Central memory CD8-positive, alpha-beta T cell (primary cell): ENCODE measurements at places on chromosomes 7 and 10.

DNA sequence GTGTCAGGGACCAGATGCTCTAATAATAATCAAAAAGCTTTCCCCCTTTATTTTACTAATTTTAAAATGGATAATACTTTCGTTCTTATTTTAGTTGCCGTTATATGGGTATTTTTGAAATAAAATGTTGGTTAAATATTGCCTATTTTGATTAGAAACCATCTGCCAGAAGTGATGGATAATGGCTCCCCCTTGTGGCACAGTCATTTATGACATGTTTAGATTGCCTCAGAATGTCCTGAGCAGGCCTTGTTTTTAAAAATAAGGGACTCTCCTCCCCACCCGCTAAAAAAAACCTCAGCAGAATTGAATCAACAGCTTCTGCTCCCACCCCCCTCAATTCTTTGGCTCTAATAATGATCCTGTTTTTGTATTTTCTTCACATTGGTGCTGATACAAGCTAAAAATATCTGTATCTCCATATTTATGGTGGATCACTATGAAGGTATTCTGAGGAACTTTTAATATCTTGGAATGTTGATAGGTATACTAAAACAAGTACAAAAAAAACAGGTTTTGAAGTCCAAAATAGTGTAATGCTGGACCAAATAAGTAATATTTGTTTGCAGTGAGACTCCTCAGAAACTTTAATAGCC lies 38.8 kb downstream of the TMEM60 start:
- peak; percentile 64 for DNase-seq

DNA sequence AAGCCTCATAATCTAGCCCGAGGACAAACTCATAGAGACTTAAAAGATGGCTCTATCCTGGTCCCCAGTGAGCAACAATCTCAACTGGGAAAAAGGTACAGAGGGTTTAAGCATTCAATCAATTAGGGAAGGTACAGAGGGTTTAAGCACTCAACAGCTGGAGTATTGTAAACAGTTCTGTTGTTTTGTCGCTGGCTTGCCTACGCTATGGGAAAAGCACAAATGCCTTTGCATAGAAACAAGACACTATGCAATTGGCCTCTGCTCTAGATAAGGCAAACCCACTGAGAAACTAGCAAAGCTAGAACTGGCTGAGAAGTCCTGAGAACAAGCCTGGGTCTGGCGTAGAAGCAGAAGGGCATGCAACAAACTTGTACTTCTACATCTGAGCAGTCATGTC lies 69.3 kb downstream of the GFRA1 start:
- no peak for DNase-seq

DNA sequence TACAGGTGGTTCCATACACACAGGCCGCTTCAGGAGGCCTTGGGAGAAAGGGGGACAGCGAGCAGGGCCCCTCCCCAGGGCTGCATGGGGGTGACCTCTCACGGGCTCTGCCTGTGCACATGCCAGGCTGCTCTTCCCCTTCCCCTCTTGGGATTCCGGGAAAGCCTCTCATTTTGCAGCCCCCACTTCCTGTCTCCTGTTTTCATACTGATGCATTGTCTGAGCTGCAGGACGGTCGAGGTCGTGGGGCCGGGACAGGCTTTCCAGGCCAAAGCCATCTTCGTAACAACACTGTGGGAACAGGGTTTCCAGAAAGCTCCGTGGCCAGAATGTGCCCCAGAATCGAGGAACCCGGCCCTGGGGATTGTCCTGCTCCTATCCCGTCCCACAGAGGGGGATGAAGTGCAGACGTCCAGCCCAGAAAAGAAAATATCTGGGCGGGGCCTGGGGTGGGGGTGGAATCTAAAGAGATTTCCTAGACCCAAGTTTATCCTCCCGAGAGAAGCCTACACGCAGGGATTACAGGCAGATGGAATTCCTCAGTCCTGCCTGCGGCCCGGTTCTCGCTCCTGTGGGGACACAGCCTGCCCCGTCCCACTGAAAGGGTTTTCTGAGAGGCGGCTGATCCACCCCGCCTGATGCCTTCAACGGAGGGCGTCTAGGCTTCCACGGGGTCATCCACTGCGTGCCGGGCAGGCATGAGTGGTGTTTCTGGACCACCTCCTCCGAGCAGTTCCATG lies 29.5 kb upstream of the DNAAF5 start:
- DNase-seq = no peak

DNA sequence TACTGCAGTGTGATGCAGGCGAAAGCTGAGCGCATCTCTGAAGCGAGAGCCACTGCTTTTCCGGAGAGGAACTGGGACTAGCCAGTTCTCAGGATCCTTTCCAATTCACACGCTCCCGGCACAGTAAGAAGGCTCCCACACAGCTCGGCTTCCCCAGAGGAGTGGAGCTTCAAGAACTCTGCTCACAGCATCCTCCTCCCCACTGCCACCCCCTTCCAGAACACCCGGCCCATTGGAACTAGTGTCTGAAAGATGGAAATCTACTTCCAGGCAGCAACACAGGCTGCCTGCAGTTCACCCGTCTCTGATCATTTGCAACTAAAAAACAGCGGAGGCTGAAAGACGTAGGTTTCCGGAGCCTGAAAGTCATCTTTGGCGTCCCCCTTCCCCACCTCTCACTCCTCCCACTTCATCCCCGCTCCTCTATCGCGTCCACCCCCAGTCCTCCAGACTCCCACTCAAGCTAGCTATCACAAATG lies at the start of gene DGKB:
DGKB (minus strand) TSS at position 163 of the 479 bp plus-strand sequence.
- DNase-seq = no peak

DNA sequence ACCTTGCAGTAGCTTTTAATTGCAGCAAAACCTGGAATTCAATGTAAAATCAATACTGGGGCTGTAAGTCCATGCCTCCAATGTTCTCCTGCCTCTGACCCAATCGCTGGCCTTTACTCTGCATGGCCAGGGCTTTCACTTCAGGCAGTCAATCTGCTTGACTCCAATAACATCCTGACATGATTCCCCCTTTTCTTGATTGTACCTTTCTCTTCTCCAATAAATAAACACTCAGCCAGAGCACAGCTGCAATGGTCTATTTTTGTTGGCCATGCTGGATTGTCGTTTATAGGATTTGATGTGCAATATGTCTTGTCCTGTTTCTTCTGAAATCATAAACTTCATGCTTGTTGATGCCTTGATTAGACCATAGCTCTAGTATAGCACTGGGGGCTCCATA lies 97.8 kb upstream of the COL1A2 start:
- DNase-seq = no peak

DNA sequence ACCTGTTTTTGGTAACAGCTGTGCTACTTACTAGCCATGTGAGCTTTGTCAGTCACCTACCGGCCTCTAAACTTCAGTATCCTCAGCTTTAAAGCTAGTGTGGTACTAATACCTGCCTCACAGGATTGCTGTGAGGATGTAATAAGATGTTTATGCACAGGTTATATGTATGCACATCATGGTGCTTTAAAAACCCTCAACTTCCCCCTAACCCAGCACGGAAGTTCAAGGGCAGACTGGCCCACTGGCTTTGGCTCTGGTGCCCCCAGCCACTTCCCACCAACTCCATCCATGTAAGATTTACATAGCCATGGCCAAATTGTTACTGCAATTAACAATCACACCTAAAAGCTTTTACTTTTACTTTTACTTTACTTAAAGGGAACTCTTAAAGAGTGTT lies 676.0 kb upstream of the GALNT17 start:
- no peak for DNase-seq

GRCh38 chr10:21499701-21500577 lies 25.5 kb downstream of the SKIDA1 start:
- no peak for DNase-seq

GRCh38 chr10:99693933-99694583 lies 34.7 kb downstream of the ENTPD7 start:
- no peak for DNase-seq

GRCh38 chr7:110898516-110898915 lies 192.4 kb upstream of the LRRN3 start:
- DNase-seq = no peak

- no peak for DNase-seq
Measured at GRCh38 chr7:42982604-42983115, 50.5 kb downstream of the MRPL32 start.

DNA sequence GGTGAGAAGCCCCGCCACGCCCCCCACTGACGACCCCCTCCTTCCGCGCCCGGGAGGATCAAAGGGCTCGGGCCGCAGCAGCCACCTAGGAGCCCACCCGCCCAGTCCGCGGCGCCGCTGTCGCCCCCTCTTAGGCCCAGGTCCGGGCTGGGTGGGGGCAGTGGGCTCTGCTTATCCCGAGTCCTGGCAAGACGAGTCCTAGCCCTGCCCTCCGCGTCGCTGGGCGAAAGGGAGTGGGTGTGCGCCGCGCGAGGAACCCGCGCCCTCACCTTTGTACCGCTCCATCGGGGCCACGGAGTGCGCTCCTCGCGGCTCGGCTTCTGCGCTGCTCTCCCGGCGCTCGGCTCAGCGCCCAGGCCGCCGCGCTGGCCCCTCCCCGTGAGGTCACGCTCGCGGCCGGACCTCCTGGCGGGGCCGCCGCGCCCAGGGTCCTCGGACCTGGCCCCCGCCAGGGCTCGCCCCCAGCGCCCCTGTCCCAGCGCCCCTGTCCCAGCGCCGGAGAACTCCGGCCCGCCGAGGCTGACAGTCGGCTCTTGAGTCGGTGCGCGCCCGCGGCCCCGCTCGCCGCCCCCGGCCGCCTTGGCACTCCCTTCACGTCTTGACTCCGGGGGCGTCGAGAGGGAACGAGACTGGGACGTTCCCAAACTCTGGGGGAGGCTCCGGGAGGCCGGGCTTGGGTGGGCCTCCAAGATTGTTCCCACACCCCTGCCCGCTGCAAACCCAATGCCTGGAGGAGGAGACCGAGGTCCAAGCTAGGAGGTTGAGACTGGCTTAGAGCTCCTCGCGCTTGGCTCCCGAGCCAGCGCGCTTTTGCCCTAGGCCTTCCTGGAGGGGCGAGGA lies at the start of gene AFAP1L2:
AFAP1L2 (minus strand) TSS at position 332 of the 840 bp plus-strand sequence; CDS start at position 285, 47 bp downstream.
- no peak for DNase-seq

- no peak for DNase-seq
Measured at GRCh38 chr10:121459279-121459621, 139.0 kb downstream of the FGFR2 start.

DNA sequence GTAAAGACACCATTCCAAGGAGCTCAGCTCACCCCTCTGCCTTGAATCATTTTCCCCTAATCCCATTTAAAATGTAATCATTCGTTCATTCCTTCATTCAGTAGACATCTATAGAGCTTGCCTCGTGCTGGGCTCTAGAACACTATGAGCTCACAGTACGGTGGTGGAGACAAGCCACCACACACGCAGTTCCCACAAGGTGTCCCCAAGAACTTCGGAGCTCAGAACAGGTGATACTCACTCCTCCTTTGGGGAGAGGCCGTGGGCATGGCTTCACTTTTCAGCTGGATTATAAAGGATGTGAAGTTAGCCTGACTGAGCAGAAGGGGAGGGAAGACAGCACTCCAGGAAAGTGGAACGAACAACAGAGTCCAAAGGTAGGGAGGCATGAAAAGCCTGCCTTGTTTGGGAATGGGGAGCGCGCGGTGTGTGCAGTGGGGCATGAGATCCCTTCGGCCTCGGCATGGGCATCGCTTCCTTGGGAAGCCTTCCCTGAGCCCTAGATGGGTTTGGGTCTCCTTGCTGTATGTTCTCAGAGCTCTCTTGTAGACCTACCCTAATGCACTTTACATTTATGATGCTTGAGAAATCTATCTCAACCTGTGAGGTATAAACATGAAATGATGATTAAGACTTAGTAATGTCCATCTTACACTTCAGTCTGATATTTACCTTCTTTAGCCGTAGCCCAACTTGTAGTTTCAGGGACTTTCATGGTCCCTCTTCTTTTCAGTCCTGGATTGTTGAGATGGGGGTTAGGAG lies 809 bp upstream of the OGA start:
- no peak for DNase-seq

GRCh38 chr7:112410092-112410491 lies 40.2 kb upstream of the IFRD1 start:
- no peak for DNase-seq

DNA sequence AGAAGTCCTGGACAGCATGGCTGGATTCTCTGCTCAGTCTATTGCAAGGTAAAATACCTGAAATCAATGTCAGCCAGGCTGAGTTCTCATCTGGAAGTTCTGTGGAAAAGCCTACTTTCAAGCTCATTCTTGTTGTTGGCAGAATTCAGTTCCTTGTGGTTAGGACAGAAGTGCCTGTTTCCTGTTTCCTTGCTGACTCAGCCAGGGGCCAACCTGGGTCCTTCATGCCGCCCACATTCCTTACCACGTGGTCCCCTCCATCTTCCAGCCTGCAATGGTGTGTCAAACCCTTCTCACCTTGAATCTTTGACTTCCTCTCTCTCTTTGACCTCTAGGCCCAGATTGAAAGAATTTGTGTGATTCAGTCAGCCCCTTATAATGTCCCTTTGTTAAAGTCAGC lies 197.1 kb upstream of the STK17A start:
- DNase-seq = no peak

- DNase-seq = no peak
Measured at GRCh38 chr7:50631639-50632038, 66.4 kb upstream of the DDC start.

- no peak for DNase-seq
Measured at GRCh38 chr7:117848941-117849340, 24.3 kb downstream of the CTTNBP2 start.

GRCh38 chr7:21819048-21819447 lies 126.7 kb downstream of the CDCA7L start:
- no peak for DNase-seq

GRCh38 chr7:100066953-100067352 lies 14.6 kb downstream of the ZNF3 start:
- no peak for DNase-seq

DNA sequence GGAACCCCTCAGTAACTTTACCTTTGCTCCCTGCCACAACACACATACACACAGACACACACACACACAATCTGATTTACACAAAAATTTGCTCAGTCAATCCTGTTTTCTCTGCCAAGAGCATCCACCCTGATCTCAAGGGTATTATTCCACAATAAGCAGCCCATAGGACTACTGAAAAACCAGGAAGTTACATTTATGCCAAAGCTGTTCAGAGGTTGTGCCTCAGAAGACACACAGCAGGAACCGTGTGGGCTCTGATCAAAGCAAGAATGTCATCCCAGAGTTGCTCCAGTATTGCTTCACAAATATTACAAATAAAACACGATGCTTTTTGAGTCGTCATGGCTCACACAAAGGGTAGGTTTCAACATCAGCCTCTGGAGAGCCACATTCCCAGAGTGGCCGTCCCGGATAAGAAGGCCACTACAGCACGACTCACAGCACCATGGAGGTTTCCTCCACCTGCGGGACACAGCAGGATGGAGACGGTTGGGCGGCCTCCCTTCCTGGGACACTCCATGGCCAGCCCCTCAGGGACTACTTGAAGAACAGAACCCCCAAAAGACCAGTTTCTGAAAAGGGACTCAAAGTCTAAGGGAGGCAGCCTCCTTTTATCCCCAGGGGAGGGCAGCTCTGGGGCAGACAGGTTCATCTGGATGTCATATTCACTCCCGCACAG lies 1.6 kb downstream of the AIFM2 start:
- no peak for DNase-seq

- no peak for DNase-seq
Measured at GRCh38 chr10:11553773-11554381, 57.6 kb downstream of the USP6NL start.

GRCh38 chr7:98399462-98399861 lies 1.4 kb downstream of the BAIAP2L1 start:
- DNase-seq = no peak

DNA sequence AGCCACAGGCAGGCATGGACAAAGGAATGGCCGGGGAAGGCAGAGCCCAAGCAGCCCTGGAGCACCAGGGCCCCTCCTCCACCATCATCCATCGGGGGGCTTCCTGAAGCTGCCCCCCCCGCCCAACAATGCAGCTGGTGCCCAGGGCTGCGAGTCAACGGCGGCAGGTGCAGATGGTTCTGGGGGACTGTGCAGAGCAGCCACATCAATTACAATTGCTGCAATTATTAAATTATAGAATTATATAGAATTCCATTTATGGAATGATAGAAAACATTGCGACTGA lies 28.3 kb downstream of the EBF3 start:
- DNase-seq = no peak
